ENCODE measurements at places on chromosomes 12 and 14. TPM values are rescaled to one million over a fixed set of nuclear protein-coding genes. Genes with fewer than 3 reads are reported as not detected.

TAS2R46 gene
- total RNA-seq, result 0.85 TPM

TMEM253 gene
- total RNA-seq, result 0.24 TPM

KRT80 gene
- 8.3 TPM for total RNA-seq

CLEC1B gene
- total RNA-seq, result not detected

SIX4 gene
- 7.0 TPM for total RNA-seq

GLS2 gene
- total RNA-seq, result 3.1 TPM

RHEBL1 gene
- total RNA-seq, result 0.24 TPM

CBLN3 gene
- 0.96 TPM for total RNA-seq

P2RX2 gene
- not detected for total RNA-seq

YARS2 gene
- 47.7 TPM for total RNA-seq

OR6C75 gene
- total RNA-seq, result not detected

MAP3K9 gene
- total RNA-seq, result 19.3 TPM

ALDH1L2 gene
- 19.3 TPM for total RNA-seq

KRT74 gene
- not detected for total RNA-seq

NCOR2 gene
- total RNA-seq, result 34.7 TPM

PGF gene
- total RNA-seq, result 48.4 TPM

E2F7 gene
- total RNA-seq, result 2.6 TPM

FGF23 gene
- total RNA-seq, result not detected

RERG gene
- not detected for total RNA-seq

NPFF gene
- total RNA-seq, result not detected

NTF3 gene
- not detected for total RNA-seq

C12orf50 gene
- not detected for total RNA-seq

OAS3 gene
- 11.1 TPM for total RNA-seq

FCF1 gene
- total RNA-seq, result 28.0 TPM

SYCP3 gene
- total RNA-seq, result not detected

LBHD2 gene
- not detected for total RNA-seq

HSPB8 gene
- total RNA-seq, result 0.43 TPM

LRIG3 gene
- 97.8 TPM for total RNA-seq

KRT3 gene
- total RNA-seq, result not detected

SDSL gene
- 4.8 TPM for total RNA-seq

STXBP6 gene
- not detected for total RNA-seq

PDE6H gene
- not detected for total RNA-seq

P2RX7 gene
- 0.43 TPM for total RNA-seq

PAX9 gene
- total RNA-seq, result 16.8 TPM

SDR9C7 gene
- total RNA-seq, result not detected

CISTR gene
- not detected for total RNA-seq
